ENCODE measurements at places on chromosomes 1 and 21.
A peak's percentile ranks its signal among the peaks of the same experiment; 100 is the strongest.

DNA sequence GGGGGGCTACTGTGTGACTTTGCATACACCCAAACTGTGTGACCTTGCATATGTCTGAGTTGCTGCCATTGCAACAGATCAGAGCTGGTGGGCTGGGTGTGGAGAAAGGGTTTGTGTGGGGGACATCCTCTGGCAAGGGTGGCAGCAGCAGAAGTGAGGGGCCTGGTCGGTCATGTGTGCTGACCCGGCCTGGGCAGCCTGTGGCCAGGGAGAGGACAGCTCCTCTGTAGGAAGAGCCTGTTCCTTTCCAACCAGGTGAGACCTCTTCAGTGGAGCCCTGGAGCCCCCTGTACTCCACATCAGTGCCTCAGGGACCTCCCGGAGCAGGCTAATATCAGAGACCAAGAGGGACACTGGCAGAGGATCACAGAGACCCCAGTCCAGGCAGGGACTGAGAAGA, 8.3 kb downstream of the PCSK9 start:
- no peak for DNase-seq

- no peak for DNase-seq
These were observed 4.0 kb upstream of the PLEKHM2 start for GRCh38 chr1:15680131-15680530.

GRCh38 chr1:230299191-230300006, 126.7 kb downstream of the PGBD5 start:
- DNase-seq, result no peak

DNA sequence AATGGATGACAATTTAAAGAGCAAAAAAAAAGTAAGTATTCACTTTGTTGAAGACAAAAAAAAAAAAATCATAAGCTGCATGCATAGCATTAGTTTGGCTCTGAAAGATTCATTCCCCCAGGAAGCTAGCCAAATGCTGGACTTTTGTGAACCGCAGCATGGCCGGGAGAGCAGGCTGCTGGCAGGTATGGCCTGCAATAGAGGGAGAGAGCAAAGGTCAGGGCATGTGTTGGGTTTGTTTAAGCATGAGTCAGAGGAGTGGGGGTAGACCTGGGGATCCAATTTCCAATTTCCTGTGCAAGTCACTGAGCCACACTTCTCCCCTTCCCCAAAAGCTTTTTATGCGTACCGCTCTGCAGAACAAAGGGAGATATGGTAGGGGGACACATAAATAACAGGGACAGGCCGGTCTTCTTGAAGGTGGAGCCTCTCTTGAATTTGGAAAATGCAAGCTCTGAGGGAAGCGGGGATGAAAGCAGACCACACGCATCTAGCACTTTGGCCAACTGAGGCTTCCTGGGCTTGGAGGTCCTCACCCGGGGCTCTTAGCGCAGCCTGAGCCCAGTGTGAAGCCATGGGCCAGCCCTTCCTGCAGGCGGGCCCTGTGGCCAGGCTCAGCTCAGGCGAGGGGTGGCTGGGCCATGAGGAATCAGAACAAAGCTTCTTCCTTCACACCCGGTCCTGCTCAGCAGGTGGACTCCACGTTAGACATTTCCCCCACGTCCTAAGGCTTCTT, 171.1 kb downstream of the TOMM20 start:
- DNase-seq, result peak; percentile 70

DNA sequence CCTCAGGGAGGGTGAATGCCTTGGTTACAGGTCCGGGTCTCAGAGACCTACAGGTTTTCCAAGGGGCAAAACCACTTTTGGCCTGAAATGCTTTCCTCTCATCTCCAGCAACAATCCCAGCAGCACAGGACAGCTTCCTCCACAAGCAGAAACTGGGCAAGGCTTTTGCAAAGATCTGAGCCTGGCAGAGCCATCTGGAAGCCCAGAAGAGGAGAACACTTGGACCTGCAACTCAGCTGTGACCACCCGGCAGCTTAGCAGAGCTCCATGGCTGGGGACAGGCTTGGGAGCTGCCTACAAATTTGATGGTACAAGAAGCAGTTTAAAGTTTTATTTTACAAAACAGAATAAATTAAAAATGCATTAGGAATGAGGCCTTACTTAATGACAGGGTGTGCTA, 90.0 kb upstream of the KCND3 start:
- DNase-seq, result no peak

Measured in neural progenitor cell (in vitro differentiated cells).